ENCODE measurements at places on chromosomes 6 and 20.

DNA sequence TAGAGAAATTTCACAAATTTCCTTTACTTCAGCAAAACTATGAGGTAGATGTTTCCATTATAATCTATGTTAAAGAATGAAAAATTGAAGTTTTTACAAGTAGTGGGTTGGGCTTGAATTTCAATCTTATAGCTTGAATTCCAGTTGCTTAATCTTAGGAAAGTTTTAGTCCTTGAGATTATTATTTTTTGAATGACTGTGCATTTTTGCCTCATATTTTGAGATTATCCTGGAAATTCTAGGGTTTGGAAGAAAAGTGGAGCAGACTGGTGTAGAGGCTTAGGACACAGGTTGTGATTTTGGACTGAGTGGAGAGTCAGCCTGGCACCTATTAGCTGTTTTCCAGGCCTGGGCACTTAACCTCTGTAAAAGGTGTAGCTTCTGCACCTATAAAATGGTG, 5.7 kb downstream of the MTCL3 start:
- DNase-seq, result no peak

DNA sequence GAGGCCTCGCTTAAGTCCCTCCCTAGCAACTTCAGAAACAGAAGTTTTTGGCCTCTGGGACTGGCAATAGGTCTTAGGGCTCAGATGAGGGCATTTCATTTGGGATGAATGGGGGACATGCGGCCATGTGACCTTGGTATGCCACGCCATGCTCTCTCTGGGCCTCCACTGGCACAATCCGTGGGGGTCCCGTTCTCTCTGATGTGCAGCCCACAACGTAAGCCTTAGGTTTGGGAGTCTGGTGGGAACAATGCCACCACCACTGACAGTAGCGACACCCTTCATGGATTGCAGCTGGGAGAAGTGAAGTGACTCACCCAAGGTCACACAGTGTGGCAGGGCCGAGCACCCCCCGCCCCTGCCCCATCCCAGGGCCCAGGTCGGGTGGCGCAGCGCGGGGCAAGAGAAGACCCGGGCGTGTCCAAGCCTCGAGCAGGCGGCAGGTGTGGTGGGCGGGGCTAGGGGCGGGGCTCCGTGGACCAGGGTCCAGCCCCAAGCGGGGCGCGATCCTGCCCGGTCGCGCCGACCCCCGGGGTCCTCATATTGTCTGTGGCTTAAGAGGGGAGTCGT, 864 bp upstream of the CEBPB start:
- peak; percentile 28 for DNase-seq

DNA sequence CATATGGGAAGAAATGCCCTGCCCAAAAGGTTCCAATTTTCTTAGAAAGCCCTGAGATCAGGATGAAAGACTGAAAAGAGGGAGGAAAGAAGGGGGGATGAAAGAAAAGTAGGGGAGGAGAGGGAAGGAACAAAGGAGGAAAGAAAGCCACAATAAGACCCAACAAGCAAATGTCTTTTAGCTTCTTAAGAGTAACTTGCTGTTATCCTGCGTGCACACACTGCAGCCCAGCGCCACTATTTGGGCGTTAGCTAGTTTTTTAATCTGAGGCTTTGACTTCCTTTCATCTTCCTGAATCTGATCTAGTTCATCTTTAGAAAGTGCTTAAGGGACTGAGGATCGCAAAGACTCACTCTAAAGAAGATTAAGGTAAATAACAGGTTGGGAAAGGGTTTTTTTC, 77.4 kb upstream of the HDDC2 start:
- DNase-seq, result no peak

- DNase-seq, result no peak
Measured at GRCh38 chr6:106102034-106102433, 15.9 kb downstream of the PRDM1 start.

DNA sequence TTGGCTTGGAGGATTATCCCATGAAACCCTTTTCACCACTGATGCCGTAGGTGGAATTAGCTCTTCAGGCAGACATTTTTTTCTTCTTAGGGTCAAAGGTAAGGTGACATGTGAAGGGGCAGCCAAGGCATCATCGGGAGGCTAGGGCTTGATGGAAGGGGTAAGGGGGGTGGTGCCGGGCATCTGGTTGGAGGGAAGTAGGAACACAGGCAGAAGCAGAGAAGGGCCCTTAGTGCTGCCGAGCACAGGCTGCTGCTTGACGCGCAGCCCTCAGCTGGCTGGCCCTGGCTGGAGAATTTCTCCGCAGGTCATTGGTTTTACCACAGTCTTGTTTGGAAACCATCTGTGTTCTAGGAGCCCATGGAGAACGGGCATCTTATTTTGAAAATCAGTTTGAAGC, 54.7 kb downstream of the TRAF3IP2 start:
- no peak for DNase-seq

DNA sequence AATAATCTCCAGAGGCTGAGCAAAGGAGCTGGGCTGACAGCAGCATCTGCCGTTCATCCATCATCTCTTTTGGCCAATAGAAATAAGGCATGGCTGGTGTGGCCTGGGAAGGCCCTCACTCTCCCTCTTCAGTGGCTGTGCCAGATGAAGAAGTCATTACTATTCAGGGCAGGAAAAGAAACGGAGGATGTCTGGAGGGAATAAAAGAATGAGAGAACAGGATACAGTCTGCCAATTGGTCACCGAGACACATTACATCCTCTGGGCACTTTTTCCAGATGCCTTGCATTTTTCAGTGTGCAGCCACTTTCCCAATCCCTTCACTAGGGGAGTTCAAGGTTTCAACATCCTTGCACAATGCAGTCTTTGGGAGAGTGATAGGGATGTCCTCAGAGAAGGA, 32.2 kb upstream of the VGLL2 start:
- DNase-seq, result no peak

GRCh38 chr6:41935685-41936072, 5.9 kb downstream of the CCND3 start:
- DNase-seq, result no peak

- DNase-seq, result no peak
Measured at GRCh38 chr20:19653327-19653726, 104.7 kb upstream of the RIN2 start.

DNA sequence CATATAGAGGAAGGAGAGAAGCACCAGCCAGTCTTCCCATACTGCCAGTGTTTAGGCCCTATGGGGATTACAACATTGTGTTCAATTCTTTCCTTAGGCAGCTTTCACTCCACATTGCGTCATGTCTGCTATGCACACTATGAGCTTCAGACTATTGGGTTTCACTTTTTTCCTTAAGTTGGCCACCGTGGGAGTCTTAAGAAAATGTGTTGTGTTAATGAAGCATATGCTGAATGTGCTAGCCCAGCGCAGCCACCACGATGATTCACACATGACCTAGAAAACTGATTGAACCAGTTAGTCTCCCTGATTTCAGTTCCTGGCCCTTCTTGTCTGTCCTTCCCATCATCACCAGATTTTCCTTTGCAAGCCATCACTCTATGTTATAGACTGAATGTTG, 21.5 kb downstream of the TUBB2B start:
- no peak for DNase-seq

- DNase-seq, result no peak
Measured at GRCh38 chr6:118318648-118319047, 229.4 kb upstream of the PLN start.

GRCh38 chr20:63055575-63056235, 48.9 kb upstream of the BHLHE23 start:
- DNase-seq, result no peak

GRCh38 chr20:24289737-24290481, 179.5 kb upstream of the SYNDIG1 start:
- DNase-seq, result no peak

GRCh38 chr6:156954191-156954590, 177.0 kb downstream of the ARID1B start:
- no peak for DNase-seq

- peak; percentile 75 for DNase-seq
Measured at GRCh38 chr6:158703837-158704822, 54.3 kb downstream of the SYTL3 start.

- DNase-seq, result no peak
Measured at GRCh38 chr6:75775219-75775618, 26.2 kb downstream of the MYO6 start.

- DNase-seq, result no peak
Measured at GRCh38 chr20:24617757-24618450, 148.5 kb downstream of the SYNDIG1 start.

DNA sequence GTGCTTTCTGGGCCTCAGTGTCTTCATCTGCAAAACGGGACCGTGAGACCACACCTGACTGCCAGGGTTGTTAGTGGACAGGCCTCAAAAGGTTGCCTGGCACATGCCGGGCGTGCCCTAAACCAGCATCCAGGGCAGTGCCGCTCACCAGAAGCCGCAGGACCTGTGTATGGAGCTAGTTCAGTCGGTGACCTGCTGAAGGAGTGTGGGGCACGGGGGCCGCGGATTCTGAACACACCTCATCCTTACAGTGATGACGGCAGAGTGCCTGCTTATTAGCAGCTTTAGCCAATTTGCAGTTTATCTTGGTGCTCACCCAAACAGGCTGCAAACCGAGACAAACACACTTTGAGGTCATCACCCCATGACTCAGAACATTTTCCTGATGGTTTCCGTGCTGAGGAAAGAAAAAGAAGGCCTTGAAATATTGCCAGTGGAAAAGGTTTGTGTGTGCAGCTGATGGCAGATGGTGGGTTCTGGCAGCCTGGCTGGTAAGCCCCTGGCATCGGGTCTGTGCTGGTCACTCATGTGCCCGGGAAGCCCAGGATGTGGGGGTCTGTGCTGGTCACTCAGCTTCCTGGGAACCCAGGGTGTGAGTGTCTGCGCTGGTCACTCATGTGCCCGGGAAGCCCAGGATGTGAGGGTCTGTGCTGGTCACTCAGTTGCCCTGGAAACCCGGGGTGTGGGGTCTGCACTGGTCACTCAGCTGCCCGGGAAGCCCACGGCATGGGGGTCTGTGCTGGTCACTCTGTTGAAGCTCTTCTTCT, 153.8 kb downstream of the ERMARD start:
- DNase-seq, result no peak

DNA sequence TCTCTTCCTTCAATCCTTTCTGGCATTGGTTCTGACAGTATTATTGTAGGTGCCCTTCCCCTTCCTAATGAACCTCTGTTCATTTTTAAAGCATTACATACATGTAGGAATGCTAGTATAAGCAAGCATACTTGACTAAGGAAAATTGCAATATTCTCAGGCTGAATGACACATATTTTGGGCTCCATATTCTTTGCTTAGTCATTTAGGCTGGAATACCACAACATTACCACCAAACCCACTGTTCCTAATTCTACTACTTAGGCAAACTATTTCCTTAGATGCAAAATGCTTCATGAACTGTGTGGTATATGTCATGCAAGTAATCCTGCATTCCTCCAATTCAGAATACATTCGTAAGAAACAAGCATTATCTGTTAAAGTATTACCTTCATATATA, 113.9 kb downstream of the PRDM1 start:
- no peak for DNase-seq

DNA sequence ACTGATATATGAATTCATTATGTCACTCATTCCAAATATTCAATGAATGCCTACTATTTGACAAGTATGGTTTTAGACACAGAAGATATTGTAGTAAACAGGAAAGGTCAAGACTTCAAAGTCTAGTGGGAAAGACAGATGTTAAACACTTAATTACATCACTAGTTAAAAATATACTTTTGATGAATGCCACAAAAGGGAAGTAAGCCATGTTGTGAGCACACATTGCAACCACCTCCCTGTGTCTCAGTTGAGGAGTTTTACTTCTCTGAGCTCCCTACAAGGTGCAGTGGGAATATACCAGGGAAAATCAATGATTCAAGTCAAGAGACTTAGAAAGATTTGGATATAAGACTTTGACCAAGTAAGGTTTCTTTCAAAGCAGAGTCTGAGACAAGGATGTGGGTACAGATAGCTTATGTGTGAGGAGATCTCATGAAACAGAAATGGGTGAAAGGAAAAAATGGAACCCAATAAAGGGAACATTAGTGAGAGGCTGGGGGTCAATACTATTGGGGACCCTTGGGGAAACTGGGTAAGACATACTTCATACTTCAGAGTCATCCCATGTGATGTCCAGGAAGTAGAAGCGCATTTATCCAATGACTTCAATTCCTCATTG, 503.7 kb downstream of the KIF16B start:
- no peak for DNase-seq

GRCh38 chr20:61518424-61518951, 266.4 kb downstream of the CDH4 start:
- DNase-seq, result no peak

GRCh38 chr20:2207770-2208097, 88.1 kb upstream of the TGM3 start:
- DNase-seq, result no peak

DNA sequence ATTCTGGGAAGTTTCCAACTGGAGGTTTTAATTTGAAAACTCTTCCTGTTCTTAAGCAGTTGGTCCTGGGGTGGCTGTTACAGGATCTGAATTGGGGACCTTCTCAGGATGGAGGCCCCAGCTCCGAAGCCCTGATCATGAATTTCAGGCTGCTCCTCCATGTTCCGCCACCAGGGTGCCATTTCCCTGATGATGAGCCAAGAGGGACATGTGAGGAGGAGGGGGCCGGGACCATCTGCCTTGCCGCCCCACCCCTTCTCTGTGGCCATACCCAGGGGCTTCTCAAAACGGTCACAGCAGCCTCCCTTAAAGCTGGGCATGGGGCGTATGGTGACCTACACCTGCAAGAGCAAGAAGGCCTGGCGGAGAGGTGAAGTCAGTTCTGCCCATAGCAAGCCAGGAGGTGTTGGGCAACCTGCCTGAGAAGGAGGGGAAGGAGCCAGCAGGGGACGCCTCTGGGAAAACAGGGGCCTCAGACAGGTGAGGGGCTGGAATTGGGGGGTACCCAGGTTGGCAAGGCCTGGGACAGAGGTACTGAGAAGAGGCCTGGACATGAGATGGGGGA, 3.6 kb upstream of the BAK1 start:
- DNase-seq, result no peak

DNA sequence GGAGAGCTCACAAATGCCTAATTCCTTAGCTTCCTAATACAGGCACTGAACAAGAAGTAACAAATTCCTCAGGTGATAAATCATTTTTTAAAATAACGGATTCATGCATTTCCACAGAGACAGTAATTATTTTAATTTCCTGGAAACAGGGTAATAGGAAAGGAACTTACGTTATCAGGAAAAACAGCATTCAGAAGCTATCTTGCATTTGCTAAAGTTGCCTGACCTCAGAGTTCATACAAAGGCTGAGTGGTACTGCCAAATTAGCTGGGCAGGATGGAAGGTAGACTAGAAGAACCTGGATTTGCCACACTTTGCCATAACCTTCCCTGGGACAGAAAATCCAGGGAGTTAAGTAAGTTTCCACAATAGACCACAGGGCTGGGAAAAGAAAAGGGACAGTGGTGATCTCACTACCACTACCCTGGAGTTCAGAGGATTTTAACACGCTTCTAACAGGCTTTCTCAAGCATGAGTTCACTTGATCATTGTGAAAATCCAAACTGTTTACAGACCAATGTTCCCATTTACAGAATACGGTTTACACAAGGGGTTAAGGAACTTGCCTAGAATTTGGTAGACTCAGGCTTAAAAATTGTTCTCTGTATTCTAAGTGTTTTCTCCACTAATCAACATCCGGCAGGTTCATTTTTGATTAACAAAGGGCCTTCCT, 57.0 kb downstream of the KIF13A start:
- no peak for DNase-seq
